ENCODE measurements at places on chromosomes 4 and X.

DNA sequence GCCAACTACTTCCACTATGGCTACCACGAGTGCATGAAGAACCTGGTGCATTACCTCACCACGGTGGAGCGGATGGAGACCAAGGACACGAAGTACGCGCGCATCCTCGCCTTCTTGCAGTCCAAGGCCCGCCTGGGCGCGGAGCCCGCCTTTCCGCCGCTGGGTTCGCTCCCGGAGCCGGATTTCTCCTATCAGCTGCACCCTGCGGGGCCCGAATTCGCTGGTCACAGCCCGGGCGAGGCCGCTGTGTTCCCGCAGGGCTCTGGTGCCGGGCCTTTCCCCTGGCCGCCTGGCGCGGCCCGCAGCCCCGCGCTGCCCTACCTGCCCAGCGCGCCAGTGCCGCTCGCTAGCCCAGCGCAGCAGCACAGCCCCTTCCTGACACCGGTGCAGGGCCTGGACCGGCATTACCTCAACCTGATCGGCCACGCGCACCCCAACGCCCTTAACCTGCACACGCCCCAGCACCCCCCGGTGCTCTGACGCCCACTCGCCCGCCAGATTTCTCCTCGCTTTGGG is 2.1 kb downstream of the HELT start:
- no peak for DNase-seq

- DNase-seq: no peak
Observed at GRCh38 chr4:77525538-77525937, 80.1 kb upstream of the CXCL13 start.

GRCh38 chrX:41480508-41481260 is 33.5 kb downstream of the NYX start:
- no peak for DNase-seq

DNA sequence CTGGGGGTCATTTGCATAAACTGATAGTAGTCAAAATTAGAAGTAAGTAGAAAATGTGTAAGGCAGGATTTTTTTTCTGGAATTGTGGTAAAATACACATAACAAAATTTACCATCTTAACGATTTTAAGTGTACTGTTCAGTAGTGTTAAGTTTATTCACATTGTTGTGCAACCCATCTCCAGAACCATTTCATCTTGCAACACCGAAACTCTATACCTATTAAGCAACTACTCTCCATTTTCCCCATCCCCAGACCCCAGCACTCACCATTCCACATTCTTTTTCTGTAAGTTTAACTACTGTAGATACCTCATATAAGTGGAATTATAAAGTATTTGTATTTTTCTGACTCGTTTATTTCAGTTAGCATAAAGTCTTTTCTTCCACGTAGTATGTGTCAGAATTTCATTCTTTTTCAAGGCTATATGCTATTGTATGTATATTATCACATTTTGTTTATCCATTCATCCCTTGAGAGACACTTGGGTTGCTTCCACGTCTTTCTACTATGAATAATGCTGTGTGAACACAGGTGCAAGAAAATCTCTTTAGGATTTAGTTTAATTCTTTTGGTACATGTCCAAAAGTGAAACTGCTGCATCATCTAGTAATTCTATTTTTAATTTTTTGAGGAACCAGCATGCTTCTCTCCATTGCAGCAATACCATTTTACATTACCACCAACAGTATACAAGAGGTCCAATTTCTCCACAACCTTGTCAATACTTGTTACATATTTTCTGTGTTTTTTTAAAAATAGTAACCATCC is 39.1 kb upstream of the NSUN7 start:
- DNase-seq: no peak

GRCh38 chr4:36242629-36243354 is 1.5 kb downstream of the ARAP2 start:
- no peak for DNase-seq

DNA sequence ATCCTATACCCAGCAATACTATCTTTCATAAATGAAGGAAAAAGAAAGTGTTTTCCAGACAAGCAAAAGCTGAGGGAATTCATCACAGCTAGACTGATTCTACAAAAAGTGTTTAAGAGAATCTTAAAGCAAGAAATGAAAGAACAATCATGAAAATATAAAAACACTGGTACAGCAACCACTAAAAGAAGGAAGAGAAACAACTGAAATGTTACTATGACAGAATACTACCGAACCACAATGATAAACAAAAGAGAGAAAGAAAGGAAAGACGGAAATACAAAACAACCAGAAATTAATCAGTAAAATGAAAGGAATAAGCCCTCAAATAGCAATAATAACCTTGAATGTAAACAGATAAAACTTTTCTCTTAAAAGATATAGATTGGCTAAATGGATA is 110.8 kb upstream of the AFF2 start:
- no peak for DNase-seq

DNA sequence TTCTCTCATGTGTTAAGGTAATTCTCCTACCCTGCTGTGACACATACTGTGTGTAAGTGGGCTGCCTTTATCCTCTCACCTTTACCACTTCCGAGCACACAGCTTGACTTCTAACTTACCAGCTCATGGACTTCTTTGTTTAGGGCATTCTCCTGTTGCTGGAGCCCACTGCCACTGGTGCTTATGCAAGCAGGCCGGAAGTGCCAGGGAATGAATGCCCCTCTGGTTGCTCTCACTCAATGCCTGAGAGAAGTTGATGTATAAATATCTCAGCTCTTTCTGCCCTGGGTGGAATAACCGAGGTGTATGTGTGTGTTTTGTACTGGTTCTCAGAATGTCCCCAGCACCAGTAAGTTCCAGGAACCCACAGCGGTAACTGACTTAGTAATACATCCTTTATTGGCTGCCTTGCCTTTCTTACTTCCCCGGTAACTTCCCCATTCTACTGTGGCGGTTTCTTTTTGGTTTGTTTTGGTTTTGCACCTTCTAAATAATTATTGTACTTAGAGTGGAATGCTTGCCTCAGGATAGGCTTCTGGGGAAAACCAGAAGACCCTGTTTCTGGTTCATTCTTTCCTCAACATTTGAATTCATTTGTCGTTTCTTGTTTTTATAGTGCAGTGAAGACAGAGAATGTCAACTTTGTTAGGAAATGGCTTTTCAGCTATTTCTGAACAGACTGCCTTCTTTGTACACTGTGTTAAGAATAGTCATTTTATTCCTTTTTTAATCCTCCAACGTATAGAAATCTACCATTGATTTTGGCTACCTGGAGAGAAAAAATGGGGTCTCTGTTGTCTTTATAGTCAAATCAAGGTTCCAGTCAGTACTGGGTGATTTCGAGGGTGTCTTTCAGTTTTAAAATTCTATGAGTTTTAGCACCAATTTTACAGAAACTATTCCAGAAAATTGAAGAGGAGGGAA is 45.4 kb downstream of the CXorf58 start:
- DNase-seq: peak; percentile 0

DNA sequence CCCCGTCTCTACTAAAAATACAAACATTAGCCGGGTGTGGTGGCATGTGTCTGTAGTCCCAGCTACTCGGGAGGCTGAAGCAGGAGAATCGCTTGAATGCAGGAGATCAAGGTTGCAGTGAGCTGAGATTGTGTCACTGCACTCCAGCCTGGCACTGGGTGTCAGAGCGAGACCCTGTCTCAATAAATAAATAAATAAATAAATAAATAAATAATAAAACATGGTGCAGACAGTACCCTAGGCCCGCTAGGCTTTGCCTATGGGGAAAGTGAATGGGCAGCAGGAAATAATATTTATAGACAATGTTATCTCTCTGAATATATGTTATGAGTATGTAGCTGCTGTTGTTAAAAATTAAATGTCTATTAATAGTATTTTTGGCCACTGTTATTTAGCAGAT is 130.4 kb downstream of the LARP7 start:
- DNase-seq: no peak

GRCh38 chrX:109681475-109682081 is 51.5 kb downstream of the ACSL4 start:
- no peak for DNase-seq

- no peak for DNase-seq
Observed at GRCh38 chr4:142901166-142901662, 55.1 kb upstream of the INPP4B start.

GRCh38 chr4:111572470-111572869 is 572.8 kb upstream of the FAM241A start:
- DNase-seq: no peak

- no peak for DNase-seq
Observed at GRCh38 chr4:68349279-68349648, 626 bp downstream of the YTHDC1 start.

DNA sequence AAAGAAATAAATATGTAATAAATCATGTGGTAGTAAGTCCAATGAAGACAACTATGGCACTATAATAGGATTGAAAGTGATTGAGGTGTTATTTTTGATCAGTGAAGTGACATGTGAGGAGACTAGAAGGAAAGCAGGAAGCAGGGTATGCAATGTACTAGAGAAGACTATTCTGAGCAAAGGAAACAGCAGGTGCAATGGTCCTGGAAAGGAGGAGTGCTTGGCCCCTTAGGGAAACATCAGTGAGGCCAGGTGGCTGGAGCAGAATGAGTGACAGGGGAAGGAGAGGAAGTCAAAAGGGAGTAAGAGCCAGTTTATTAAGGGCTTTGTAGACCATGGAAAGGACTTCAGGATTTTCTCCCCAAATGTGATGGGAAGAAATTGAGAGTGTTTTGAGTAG is 207.6 kb upstream of the HCCS start:
- DNase-seq: no peak

GRCh38 chr4:42816880-42817400 is 75.6 kb upstream of the GRXCR1 start:
- no peak for DNase-seq

DNA sequence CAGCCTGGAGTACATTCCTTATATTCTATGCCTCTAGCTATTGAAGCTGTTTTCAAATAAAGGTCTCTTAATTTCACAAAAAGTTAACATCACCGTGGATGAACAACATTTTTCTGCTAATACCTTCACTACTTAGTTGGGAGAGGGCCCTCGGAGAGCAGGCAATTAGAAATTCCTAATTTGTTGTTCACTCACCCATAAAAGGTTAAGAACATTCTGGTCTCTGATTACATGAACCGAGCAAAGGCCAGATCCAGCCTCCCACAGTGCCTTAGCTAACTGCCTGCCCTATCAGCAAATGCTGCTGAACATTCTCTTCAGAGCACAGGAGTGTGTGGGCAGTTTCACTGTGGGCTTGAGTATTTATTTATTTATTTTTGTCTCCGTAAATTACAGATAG is 36.0 kb upstream of the TTC29 start:
- no peak for DNase-seq

- no peak for DNase-seq
Observed at GRCh38 chr4:90127706-90128345, 632 bp downstream of the CCSER1 start.

DNA sequence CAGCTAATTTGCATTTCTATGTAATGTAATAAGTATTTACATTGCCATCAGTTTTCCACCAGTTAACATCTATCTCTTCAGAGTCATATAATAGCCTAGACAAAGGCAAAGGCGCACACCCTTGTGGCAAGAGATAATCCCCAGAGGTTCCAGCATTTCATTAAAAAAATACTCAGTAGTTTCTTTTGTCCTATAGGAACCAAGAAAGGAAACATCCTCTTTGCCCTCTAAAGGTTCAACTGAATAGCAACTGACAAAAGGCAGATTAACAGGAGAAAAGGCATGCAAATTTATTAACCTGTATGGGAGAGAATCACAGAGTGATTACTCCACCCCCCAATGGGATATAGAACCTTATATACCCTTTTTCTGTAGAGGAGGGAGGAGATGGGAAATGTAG is 48.4 kb downstream of the MAGEB17 start:
- DNase-seq: no peak

DNA sequence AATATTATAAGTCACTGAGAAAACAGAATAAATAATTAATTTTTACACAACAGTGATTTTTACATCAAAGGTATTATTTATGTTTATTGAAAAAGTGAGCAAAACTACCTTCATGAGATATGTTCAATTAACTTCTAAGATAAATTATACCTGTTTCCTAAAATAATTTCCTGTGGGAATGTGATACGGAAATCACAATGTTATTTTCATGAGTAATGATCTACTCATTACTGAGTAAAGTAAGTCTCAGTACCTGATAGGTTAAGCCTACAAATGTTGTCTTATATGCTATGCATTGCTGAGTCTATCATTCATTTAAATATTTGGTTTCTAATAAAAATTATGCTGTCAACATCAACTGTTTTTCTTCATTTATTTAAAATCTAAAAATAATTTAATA is 324.0 kb downstream of the STPG2 start:
- no peak for DNase-seq

DNA sequence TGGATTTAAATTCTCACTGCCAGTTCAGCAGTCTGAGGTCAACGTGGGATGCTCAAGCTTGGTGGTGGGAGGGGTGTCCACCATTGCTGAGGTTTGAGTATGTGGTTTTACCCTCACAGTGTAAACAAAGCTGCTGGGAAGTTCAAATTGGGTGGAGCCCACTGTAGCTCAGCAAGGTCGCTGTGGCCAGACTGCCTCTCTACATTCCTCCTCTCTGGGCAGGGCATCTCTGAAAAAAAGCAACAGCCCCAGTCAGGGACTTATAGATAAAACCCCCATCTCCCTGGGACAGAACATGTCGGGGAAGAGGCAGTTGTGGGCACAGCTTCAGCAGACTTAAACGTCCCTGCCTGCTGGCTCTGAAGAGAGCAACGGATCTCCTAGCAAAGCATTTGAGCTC is 14.9 kb upstream of the RRAGB start:
- DNase-seq: no peak

- no peak for DNase-seq
Observed at GRCh38 chrX:22585831-22586230, 313.1 kb downstream of the CBLL2 start.

DNA sequence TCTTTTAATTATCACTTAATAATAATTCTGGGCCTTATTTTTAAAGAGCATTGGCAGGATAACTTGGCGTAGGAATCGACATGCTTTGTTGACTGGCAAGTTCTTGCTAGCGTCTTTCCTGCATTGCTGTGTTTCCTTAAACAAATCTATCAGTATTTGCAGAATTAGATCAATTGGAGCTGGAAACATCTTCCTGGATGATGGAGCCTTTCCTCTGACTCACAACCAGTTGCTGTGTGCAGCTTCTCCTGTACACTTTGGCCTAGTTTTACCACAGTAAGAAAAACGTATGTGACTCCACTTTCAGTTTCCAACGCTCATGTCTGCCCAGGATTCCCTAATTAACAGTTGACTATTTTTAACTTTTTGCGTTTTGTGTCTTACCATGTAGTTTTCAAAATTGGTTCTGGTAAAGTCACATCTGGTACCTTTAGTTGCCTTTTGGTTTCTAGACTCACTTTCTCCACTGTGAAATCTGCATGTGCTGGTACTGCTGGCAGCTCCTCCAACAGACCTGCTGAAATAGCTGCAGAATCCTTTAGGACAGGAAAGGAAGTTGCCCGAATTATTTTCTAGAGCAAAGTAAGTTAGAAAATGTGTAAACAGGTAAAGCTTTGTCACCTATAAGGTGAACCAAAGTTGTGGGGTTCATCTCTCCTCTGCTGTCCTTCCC is 553.2 kb upstream of the FAT1 start:
- DNase-seq: no peak

GRCh38 chr4:54165438-54165837 is 63.7 kb upstream of the PDGFRA start:
- no peak for DNase-seq

GRCh38 chr4:81485310-81485980 is 13.7 kb upstream of the RASGEF1B start:
- DNase-seq: no peak

Data from activated CD4-positive, alpha-beta T cell treated with anti-CD3 and anti-CD28 coated beads, Interleukin-2, amount 50 U/mL, for 1 hour (primary cell).